KBM-7 (cell line): ENCODE measurements at places on chromosomes 5 and 9.

- no peak for DNase-seq
Measured at GRCh38 chr9:137611623-137612609, 6.4 kb downstream of the ARRDC1 start.

- DNase-seq, result no peak
Measured at GRCh38 chr5:140399979-140400729, 1.5 kb upstream of the ANKHD1 start.

- DNase-seq, result no peak
Measured at GRCh38 chr9:111300140-111300735, 29.8 kb downstream of the OR2K2 start.

DNA sequence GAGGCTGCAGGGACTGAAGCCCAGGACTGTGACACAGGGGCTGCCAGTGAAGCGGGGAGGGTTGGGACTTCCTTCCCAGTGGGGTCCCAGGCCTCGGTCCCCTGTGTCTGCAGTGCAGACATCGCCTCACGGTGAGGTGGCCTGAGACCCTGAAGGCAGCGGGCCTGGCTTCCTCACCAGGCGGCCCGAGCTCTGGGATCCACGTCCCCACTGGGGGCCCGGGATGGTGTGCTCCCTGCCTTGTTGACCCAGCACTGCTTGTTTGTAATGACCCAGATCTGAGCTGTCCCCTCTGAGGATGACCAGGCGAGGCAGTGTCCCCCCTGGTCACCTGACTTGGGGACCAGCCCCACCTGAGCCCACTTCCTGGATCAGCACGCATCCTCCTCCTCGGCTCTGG is 53.1 kb downstream of the COL5A1 start:
- DNase-seq, result no peak
